CD4-positive, alpha-beta T cell treated with Interleukin-6 at 100 ng/mL for 8 hours (primary cell): ENCODE measurements at places on chromosomes 12 and 14.

GRCh38 chr14:35223927-35224326 lies 68.3 kb upstream of the PSMA6 start:
- DNase-seq: no peak

- no peak for DNase-seq
These were observed 73.0 kb downstream of the CIT start for GRCh38 chr12:119804011-119804641.

DNA sequence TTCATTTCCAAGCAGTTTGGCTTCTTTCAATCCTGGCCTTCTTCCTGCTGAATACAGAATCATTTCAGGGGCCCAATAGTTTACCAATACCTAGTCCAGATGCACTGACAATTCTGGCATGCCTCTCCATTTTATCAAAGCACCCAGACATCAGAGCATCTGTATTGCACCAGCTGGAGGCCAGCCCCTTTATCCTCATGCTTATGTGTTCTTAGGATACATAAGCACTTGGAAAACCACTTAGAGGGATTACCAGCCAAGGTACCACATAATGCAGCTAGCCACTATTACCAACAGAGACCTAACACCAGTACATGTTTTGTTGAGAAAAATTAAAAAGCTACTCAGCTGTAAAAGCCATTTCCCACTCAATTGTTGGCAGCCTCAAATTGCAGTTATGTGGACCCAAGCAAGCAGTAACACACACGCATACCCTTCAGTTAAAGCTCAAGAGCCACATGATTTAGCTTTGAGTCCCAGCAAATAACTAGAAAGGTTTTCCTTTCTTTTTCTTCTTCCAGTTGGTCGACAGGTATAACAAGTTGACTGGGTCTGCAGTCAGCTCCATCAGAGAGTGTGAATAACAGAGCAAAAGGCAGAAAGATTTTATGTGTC lies 263.8 kb downstream of the DIO2 start:
- DNase-seq: no peak

DNA sequence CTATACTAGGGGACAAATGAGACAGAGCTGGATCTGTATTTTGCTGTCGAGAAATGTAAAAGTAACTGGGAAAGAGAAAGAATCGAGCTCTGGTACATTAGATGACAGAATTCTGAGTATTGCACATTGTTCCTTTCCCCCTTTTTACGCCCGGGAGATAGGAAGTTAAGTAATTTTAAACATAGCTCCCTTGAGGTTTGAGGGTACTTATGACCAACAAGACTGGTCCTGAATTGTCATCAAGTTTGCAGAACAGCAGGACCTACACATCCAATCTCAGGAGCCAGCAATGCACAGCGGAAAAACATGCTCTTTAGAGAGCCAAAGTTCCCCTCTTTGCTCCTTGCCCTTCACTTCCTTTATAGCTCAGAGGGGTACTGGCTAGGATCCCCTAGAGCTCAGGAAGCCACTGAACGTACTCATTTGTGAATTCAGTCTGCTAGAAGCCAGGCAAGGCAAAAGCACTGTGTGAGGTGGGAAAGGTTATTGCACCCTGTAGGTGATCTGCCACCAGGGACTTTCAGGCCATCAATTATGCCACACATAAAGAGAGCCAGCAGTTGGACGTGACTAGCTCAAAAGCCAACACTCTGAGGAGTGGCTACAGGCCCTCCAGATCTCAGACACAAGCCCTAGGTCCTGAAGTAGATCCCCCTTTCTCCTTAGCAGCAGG lies 333.8 kb downstream of the KCNH5 start:
- DNase-seq: no peak

- DNase-seq: no peak
These were observed 1.1 kb upstream of the TRAF3 start for GRCh38 chr14:102775855-102776760.

GRCh38 chr12:42140901-42141300 lies 3.8 kb downstream of the GXYLT1 start:
- no peak for DNase-seq

DNA sequence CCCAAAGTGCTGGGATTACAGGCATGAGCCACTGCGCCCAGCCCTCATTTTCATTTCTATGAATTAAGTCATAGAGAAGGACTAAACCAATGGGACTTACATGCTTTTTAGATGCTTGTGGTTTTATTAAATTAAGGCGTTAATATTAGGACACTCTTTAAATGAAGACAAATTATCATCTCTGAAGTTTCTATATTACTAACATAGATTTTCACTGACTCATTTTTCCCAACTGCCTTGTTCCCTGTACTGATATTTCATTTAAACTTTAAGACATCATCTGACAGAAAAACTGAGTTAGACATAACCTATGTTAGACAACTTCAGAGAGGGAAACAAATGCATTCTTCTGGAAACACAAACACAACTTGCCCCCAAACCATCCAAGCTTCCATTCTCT lies 99.8 kb downstream of the BTG1 start:
- no peak for DNase-seq

GRCh38 chr12:117489671-117490070 lies 128.2 kb upstream of the NOS1 start:
- no peak for DNase-seq

DNA sequence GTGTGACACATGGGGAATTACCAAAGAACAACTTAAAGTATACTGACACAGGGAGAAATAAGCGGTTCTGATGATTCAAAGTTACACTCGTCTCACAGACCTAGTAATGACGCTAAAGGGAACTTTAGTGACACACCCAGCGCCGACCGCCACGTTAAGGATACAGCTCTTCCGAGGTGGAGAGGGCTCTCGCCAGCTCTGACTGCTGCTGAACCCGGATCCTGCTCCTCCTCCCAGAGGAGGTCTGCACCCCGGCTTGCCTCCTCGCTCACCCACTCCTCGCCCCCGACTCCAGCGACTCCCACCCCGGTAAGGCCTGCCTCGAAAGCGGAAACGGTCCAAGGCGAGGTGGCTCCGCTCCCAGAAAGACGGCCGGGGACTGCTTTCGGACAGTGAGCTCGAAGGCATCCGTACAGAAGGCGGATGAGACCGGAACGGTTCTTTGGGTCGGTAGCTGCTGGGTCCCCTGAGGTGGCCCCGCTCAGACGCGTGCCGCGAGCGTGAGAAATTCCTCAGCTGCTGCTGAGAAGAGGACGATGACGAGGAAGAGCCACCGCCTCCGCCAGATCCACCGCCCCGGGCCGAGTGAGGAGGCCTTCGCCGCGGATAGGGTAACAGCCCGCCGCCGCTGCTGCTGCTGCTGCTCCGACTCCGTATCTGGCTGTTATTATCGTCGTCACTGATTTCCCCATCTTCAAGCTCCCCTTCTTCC lies 643 bp downstream of the ZFC3H1 start:
- peak; percentile 42 for DNase-seq

GRCh38 chr14:71212093-71212492 lies 304.8 kb downstream of the PCNX1 start:
- DNase-seq: no peak

DNA sequence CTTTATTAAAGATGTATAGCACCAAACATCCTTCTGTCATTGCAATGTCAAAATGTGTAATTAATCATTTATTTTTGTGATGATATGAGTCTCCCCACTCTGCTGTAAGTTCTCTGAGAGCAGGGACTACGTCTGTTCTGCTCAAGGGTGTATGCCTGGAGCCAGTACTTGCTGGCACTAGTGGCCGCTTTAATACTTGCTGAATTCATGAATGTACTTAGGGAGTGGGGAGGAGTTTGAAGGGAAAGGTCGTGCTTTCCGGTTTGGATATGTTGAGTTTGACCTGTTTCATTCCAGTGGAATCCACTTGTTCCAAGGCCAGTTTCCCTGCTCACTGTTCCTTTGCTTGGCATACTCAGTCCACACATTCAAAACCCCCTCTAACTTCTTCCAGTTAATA lies 1.9 kb upstream of the DCAF5 start:
- no peak for DNase-seq

GRCh38 chr12:26987634-26988424 lies 26.4 kb downstream of the TM7SF3 start:
- DNase-seq: no peak

- no peak for DNase-seq
These were observed 382.0 kb downstream of the GXYLT1 start for GRCh38 chr12:41762691-41763090.

DNA sequence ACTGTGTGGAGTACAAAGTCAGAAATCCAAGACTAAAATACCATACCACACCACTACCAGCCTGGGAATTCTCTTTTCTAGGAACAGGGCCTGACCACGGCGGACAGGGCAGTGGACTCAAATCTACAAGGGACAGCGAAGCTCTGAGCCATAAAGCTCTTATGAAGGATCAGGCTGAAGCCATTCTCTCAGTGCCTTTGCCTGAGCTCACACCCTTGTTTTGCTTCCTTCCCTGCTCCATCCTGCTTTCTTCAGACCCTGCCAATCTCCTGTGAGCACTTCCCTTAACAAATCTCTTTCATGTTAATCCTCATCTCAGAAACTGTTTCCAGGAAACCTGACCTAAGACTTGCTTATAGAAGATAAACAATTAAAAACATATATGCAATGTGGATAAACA lies 398.5 kb downstream of the MDGA2 start:
- DNase-seq: no peak

DNA sequence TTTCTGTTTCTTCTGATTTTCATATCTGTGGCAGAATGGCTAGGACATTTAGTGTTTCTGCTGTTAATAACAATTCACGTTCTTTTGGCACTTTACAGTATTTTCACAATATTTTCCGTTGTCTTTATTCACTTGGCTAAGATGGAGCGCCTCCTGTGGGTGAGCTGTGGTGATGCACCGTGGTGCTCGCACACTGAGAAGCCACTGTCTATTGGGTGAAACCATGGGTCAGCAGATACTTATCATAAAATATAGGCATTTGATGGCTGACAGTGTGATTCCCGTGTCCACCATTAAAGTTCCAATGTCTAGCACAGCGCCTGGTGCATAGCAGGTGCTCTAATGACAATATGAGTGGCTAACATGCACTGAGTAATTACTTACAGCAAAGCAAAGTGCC lies 141.8 kb downstream of the VRK1 start:
- no peak for DNase-seq

DNA sequence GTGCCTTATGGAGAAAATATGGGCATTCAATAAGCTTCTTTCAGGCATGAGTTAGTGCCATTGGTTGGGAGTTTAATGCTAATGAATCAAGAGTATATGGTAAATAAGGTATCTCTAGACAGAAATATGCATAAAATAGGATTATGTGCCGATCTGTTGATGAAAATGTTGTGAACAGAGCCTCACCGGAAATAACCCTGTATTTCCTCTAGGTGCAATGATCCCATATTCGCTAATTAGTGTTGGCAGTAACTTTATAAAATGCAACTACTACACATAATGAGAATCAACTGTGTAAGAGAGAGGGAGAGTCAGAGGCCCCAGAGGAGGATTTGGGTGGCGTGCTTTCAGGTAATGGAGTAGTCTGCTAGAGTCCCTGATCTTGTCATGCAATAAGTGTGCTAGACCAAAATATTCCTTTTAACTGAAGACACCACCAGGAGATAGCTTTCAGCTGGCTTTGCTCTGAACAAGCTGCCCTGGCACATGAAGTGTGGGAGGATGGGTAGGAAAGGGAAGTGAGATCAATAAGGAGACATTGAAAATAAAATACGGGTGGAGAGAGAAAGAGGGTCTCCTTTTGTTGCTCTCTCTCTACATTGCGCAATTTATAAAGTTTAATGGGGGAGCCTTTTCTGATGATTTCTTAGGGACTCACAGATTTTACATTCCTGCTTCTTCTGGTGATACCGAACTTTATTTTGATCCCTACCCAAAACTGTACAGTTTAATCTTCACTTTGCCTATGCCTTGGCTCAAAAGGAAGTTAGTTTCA lies 68.6 kb upstream of the PLXNC1 start:
- DNase-seq: no peak

GRCh38 chr14:68147303-68147702 lies 327.7 kb downstream of the RAD51B start:
- DNase-seq: no peak

GRCh38 chr12:116444590-116444943 lies 114.6 kb upstream of the MAP1LC3B2 start:
- no peak for DNase-seq

DNA sequence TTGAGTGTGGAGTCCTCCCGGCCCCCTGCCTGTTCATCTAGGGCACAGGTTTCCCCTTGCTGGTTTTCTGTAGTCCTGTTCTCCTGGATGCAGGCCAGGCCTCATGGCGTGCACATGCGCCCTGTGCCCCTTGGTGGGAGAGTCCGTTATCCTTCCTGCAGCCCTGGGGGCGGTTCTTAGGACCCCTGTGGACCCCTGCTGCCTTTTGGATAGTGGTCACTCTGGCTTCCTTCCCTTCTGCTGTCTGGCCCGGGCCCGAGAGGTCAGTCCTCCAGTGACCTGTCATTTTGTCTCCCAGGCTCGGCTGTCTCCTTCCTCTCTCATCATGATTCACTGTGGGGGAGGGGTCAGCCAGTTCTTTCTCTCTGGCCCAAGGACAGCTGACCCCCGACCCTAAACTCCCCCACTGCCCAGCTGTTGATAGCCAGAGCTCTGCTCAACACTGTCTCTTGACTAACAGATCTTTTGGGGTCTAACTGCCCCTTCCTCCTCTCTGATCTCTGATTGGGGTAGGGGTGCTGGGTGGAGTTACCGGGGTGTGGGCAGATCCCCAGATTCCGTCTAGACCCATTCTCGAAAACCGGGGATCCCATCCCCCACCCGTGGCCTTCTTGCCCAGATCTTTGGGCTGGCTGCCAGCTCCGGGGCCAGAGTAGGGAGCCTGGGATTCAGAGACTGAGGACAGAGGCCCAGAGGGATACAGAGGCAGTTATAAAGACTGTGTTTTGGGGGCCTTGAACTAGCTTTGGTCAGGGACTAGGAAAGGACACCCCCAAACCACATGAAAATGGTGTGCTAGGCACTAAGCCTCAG lies 7.0 kb downstream of the CCND2 start:
- DNase-seq: no peak

DNA sequence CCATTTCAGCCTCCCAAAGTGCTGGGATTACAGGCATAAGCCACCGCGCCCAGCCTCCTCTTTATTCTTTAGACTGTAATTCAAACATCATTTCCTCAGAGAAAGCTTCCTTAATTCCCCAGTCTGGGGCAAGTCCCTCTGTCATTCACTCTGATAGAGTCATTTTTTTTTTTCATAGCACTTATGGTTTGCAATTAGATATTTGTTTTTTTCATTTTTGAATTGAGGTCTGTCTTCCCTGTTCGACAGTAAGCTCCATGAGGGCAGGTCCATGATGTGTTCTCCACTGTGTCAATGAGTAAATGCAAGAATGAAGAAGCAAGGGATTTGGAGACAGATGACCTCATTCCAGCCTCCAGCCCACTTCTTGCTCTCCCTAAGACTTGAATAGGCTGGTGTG lies 12.1 kb downstream of the ASIC1 start:
- DNase-seq: no peak
